ENCODE measurements at places on chromosomes 3 and 15.

- no peak for DNase-seq
These were observed 151.6 kb downstream of the TMCO5A start for GRCh38 chr15:38085931-38086568.

DNA sequence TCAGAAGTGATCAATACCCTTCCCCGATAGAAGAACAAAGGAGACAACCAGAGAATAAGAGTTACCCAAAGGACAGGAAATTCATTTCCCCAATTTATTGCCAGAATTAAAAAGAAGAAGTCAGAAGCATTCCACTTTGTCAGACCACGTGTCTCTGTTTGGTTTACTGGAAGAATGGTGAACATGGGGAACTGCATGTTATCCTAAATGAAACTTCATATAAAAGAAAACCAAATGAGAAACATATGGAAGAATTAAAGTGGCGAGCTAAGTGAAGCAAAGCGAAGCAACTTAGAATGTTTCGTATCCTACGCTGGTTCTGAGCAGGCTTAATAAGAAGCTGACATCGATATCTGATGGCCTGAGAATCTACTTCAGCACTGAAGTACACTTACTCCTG, 190.7 kb downstream of the MAGI1 start:
- DNase-seq = no peak

DNA sequence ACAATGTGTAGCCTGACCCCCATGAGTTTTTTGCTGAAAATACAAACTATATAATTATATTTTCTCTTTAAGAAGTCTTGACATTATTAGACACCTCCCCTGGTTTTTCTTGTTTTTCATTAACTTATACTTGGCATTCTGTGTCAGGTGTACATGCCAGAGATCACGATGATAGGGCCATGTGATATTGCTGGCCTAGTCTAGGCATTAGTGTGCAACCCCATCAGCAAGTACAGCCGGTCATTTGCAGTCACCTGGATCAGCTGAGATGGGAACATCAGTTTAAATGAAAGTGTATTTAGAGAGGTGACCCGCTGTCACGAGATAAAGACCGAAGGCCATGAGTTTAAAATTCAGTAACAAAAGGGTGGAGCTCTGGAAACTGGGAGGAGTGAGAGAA, 12.6 kb upstream of the SPPL2A start:
- no peak for DNase-seq

DNA sequence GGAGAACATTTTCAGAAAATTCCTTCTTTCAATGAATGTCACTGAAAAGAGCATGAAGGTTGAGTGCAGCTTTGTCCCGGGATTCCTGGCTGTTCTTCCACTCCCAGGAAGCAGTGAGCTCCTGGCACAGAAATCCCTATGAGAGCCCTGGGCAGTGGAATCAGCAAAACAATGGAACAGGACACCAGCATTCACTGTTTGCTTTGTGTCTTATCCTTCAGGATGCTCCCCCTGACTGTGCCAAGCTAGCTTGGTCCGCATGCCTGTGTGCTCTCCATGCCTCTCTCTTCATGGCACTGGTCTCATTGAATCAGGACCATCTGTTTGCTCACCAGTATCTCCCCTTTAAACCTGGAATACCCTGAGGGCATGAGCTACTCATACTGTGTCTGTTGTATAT, 102.0 kb upstream of the GADL1 start:
- no peak for DNase-seq

GRCh38 chr15:41820791-41821423, 7.0 kb upstream of the JMJD7 start:
- DNase-seq = no peak

GRCh38 chr3:83567935-83568334, 1390.9 kb upstream of the CADM2 start:
- DNase-seq = no peak

DNA sequence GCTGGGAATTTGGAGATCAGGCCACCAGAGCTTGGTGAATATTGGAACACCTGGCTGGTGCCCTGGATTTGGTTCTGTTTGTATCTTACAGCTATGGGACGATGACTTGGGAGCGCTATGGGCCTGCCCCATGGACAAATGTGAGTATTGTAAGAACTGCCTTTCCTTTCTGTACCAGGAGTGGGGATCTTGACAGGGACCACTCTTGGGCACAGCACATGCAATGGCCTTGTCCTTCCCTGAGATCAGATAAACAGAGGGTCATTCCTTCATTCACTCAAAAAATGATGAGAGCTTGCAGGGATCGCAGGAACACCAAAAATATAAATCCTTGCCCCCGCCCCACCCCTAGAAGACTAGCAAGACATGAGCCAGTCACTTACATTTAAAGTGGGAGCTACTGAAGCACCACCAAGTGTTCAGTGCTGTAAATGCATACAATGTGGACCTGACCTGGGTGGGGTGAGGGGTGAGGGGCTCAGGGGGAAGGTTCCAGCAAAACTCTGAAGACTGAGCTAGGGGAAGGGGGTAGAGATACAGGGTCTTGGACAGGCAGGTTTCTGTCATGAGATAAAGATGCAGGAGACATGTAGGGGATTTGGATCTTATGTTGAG, 2.7 kb upstream of the CRELD1 start:
- no peak for DNase-seq

DNA sequence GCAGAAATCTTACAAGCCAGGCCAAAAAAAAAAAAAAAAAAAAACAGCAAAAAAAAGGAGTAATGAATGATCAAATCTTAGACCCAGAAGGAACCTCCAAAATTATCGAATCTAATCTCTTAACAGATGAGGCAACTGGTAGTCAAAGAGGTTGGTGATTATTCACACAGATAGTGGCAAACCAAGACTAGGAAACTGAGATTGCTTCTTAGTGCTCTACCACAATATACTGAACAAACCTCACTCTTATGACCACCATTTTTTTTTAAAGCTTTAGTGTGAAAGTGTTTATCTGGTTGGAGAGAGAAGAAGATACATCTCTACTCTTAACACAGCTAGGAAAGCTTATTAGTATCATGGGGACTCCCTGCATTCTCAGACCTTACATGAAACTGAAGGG, 17.3 kb downstream of the ATOSA start:
- no peak for DNase-seq

- peak; percentile 89 for DNase-seq
These were observed 7.6 kb downstream of the EPHB3 start for GRCh38 chr3:184568924-184569829.

- no peak for DNase-seq
These were observed 6.7 kb downstream of the NMNAT3 start for GRCh38 chr3:139671107-139671506.

- DNase-seq = no peak
These were observed 337.8 kb upstream of the NR2E3 start for GRCh38 chr15:71472566-71472965.

DNA sequence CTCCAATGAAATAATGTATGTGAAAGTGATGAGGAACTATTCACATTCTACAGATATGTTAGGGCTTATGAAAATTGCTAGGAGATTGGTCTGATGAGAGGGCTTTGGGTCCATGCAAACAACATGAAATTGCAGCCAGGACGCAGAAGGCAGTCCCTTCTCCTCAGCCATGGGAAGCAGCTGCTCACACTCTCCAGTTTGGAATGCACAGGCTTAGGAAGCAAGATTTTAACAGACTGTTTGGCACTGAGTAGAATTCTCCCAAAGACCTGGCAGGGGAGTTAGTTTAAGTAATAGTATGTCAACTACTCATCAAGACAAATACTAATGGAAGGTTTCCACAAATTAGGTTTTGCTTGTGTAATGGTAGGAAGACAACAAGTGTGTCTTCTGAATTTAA, 500.7 kb upstream of the ARRDC4 start:
- DNase-seq = no peak

GRCh38 chr15:75620841-75621391, 4.6 kb downstream of the SNUPN start:
- peak; percentile 49 for DNase-seq

DNA sequence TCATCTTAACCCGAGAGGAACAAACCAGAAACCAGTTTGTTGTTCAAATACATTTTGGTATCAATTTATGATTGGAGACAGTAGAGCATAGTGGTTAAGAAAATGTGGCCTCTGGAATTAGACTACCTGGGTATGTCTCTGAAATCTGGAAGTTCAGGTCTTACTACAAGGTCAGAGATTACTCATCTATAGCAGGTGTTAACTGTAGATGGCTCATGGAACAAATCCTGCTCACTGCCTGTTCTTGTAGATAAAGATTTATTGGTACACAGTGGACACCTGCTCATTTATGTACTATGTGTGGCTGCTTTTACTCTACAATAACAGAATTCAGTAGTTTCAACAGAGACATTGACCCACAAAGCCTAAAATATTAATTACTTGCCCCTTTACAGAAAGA, 413.3 kb downstream of the CNTN6 start:
- no peak for DNase-seq

DNA sequence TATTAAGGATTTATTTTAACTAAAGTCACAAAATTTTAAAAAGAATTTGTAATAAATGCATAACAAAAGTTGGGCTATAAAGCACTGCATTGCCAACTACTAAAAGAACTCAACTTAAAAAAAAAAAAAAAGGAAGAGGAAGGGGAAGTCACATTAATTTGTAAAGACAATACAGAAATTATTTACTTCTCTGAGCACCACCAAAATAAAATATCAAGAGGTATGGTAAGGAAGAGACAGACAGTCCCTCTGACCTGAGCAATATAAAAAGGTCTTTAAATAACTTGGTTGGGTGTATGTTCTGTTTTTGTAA, 83.5 kb downstream of the UACA start:
- no peak for DNase-seq

DNA sequence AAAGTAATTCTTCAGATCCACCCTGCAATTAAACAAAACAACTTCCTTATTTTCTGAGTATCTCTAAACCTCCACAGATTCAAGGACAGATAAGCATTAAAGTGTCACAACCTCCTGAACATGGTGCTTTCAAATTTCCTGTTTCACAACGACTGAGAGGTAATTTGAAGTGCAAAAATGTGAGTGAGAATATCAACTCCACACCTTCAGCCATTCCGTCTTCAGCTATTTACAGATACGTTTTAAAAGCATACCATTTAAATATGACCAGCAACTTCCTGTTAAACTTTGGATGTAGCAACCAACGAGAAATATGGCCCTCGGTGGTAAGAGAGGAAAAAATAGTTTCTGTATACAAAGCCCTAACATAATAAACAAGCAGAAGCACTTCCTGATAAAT, 32.1 kb upstream of the PCSK6 start:
- DNase-seq = no peak

GRCh38 chr3:57691411-57692132, 1.3 kb downstream of the DENND6A start:
- no peak for DNase-seq

DNA sequence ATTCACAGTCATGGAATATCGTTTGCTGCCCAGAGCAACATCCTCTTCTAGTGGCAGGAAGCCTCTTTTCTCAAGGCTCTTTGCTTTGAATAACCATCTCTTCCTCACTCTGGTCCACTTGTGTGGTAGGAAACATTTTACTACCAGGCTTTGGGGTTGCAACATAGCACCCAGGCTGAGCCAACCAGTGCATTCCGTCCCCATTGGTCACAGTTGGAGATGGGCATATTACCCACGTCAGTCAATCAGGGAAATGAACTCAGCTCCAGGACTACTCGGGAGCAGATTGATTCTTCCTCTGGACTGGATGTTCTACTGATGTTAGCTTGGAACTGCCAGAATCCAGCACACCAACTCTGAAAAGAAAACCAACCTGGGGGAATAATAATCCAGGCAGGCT, 4.2 kb upstream of the PEX5L start:
- DNase-seq = no peak

DNA sequence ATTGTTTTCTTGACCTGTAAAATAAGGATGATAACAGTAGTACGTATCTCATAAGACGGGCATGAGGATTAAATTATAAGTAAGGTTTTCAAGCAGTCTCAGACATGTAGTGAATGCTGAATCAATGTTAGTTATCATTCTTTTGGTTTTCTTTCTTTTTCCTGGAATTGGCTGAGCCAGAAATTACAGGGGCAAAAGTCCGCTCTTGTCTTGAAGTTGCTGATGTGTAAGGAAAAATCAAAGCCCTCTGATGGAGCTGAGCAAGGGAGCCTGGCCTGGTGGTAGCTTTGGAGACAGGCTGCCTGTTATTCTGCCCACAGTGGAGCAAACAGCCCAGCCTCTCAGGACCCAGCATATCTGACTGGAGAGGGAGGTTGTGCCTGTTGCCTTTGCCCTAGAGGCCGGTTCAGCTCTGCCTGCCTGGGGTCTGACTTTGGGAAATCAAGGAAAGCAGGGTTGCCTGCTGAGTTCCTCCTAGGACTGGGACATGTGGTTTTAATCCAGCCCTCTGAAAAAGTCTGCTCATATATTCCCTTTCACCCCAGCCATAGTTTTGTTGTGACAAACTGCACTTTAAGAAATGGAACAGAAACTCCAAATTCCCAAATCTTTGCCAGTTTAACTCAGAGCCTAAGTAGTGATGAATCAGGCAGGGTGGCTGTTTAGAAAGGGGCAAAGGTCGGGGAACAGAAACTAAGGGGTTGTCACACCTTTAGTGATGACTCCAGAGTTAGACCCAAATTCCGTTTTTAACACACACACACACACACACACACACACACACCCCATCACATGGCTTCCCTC, 40.1 kb downstream of the GASK1A start:
- DNase-seq = no peak

DNA sequence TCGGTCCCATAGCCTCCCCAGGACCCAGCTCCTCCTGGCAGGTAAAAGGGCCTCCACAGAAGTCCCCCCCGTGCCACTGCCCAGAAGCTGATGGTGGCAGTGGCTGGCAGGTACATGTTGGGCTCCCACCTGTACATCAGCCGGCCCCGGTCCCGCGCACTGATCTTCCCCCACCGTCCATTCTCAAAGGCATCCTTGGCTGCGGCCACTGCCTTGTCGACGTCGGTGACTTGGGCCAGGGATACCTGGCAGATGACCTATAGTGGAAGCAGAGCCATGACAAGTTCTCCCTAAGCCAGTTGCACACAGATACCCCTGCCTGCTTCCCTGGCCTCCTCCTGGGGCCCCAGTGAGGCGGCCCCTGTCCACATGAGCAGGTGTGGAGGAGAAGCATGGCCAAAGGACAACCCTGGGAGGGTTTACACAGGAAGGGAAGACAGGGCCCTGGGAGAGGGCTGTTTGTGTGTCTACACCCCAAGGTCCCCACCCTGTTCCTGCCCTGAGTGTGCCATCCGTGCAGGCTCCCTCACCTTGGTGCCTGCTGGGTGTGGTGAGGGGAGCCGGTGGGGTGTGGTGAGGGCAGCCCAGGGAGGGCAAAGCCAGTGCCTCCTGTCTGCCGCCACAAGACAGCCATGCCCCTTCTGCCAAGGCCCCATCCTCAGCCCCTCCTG, 44.8 kb downstream of the ALDH1L1 start:
- no peak for DNase-seq

DNA sequence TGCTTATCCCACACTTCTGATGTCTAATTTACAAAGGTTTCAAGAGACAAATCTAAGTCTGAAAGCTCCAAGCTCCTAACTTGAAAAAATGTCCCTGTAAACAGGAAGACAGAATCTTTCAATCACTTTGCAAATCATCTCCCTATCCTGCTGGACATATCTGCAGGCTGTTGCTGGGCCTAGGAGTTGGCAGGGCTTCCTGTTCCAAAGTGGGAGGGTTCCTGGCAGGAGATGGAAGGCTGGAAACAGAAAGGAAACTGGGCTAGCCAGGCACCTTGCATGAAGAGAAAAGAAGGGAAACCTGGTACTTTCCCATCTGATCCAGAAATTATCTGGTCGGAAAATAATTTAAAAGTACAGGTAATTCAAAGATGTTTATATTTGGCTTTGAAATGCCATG, 227.3 kb upstream of the IL12A start:
- no peak for DNase-seq

Data from HS-5 (cell line).